ENCODE measurements at places on chromosomes 1 and 21.

DNA sequence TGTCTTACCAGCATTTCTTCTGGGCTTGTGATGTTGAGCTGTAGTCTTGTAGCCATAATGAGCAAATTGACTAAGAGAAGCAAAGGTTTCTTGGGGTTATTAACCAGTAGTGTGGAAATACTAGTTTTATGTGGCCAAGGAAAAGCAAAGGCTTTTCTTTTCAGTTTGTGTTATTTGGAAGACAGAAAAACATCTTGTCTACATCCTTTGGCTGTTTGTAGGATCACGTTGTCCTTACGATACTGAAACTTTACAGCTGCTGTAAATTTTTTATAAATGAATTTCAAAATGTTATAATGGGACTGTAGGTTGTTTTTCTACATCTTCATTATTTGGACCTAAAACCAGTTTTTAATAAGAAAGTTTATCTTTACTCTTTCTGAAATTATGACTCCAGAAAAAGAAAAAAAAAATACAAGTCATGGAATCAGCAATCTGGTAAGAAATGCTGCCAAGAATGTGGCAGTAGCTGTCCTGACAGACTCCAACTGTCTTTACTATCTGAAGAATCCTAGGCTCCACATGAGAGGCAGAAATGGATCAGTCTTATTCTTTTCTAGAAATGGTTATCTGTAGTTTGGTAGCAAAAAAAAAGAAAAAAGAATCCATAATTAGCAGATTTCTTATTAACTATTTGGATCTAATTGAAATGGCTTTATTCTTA lies 41.6 kb upstream of the QSOX1 start:
- no peak for DNase-seq

- no peak for DNase-seq
These were observed 51.3 kb downstream of the NFASC start for GRCh38 chr1:204921855-204922516.

DNA sequence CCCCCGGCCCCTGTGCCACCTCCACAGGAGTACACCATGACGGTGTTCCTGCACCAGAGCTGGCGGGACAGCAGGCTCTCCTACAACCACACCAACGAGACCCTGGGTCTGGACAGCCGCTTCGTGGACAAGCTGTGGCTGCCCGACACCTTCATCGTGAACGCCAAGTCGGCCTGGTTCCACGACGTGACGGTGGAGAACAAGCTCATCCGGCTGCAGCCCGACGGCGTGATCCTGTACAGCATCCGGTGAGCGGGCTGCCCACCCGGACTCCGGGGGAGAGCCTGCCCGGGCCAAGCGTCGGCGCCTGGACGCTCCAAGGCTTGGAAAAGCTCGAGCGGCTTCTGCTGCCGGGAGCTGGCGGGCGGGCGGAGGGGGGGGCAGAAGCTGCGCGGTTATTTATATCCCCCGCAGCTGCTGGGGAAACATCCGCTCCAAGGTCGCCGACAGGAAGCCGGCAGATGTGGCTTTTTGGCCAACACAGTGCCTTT lies 6.4 kb downstream of the GABRD start:
- DNase-seq, result peak; percentile 62

- no peak for DNase-seq
These were observed 99.1 kb downstream of the JAK1 start for GRCh38 chr1:64867266-64867665.

- no peak for DNase-seq
These were observed 21.6 kb downstream of the AK5 start for GRCh38 chr1:77303387-77303786.

- DNase-seq, result no peak
These were observed 344.1 kb downstream of the DISC1 start for GRCh38 chr1:231970684-231971083.

DNA sequence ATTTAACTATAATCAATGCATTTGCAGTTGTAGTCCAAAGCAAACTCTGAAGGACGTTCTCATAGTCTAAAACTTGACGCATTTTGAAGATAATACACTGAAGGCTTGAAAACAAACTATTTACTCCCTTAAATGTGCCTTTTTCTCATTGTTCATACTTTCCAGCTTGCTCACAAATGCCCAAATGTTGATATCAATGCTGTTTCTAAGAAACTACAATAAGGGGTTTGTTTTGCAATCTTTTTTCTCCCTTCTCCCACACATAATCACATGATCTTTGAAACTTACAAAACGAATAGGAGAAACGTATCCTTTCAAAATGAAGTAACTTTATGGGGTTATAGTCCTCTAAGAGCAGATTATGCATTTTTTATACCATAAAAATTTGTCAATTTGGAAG lies 508.7 kb downstream of the DPYD start:
- DNase-seq, result no peak

DNA sequence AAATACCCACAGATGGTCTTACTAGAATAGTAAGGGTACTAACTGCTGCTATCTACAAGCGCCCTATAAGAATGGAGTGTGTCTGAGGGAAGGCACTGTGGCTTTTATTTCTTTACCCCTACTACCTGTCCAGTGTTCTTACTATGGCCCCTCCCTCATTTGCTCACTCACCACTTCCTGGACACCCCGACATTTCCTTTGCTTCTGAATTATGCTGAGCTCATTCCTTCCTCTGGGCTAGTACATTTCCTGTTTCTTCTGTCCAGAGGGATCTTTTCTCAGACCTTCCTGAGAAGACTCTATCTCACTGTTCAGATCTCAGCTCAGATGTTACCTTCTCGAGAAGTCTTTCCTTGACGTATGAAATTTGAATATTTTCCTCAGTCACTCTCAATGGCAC lies 192.1 kb upstream of the DAB1 start:
- DNase-seq, result no peak

DNA sequence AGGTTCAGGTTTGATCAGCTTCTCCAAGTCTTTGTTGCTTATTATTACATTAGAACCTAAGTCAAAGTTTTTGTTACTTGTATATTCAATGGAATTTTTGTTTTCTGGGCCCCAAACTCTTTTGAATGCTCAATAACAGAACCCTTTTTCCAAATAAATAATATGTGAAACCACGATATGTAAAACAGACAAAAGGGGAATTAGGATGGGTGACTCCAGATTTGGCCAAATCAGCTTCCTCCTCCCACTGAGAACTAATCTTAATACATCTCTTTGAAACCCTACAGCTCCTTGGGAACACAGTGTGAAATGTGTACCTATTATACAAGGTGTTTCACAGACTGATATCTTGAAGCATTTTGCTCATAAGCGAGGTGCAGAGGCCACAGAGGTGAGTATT lies 67.0 kb upstream of the TNFSF18 start:
- DNase-seq, result no peak

- DNase-seq, result no peak
These were observed 103.6 kb upstream of the PTGFR start for GRCh38 chr1:78387201-78387600.

DNA sequence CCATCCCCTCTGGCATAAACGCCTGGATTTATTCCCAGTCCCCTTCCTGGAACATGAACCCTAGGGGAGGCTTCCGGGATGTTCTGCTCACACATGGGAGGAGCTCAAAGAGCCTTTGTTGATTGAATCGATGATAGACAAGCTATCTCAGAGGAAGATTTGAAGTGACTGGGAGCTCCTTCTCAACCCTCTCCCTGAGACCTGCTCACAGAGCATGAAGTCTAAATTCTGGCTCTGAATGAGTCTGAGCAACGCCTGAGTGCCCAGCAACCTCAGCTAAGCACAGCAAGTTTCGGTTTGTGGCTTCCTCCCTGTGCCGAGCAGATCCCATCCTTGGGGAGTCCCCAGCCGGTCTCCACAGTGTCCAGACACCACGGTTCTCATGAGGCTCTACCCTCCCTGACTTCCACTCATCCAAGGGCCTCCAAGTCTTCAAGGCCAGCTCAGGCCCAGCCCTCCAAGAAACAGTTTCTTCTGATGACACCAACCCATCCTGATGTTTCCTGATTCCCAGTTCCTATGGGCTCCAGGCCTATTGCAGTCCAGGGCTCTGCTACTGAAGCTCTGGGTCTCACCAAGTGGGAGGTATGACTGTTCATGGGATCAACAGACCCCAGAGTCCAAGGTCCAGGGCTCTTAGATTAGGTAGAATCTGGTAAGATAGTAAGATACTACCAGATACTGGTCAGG lies 190.8 kb downstream of the DYRK1A start:
- DNase-seq, result no peak

DNA sequence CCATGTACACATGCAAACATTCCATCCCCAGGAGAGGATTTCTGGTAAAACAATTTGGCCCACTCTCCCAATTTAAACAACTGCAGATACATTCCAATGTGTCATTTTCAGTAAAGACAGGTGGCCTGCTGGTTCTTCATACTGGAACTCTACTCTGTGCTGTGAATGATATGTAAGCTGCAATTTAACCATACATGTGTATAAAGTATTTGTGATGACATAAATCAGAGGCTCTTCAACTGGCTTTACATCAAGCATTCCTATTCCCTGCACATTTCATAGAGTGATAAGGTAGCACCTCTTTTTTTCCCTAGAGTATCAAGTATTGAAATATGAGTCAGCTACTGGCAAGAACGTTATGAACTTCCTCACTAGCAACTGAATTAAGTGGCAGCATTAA lies 649.5 kb upstream of the ADGRL2 start:
- DNase-seq, result no peak

DNA sequence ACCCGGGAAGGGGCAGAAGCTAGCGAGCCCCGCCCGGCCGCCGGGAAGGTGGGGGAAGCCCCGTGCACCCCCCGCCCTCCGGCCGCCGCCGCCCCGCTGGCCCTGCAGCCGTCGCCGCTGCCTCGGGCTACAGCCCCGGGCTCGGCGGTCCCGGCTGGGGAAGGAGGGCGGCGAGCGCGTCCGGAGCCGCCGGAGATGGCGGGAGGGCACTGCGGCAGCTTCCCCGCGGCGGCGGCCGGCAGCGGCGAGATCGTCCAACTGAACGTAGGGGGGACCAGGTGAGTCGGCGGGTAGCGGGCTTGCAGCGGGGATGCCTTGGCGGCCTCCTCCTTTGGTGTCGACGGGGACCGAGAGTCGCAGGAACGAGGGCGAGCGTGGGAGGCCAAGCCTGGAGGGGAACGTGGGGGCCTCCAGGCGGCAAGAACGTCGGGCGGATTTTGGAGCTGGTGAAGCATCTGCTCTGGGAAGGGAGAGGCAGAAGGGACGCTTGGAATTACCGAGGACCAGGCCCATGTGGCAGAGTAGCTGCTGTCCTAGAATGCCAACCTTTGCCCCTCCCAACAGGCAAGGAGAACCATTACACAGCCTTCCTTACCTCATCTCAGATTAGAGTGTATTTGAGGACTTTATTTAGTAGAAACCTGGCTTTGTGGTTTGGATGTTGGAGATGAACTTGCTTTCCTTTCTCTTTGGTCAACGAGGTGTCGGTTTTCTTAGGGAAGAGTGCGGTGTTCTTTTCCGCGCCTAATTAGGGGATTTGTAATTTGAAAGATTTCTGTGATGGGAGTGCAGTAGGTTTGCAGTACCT lies 591 bp downstream of the KCTD3 start:
- DNase-seq, result peak; percentile 25

- no peak for DNase-seq
These were observed 193.9 kb downstream of the DHRS3 start for GRCh38 chr1:12424087-12424529.

- peak; percentile 31 for DNase-seq
These were observed 35.8 kb upstream of the SOD1 start for GRCh38 chr21:31623664-31624063.

DNA sequence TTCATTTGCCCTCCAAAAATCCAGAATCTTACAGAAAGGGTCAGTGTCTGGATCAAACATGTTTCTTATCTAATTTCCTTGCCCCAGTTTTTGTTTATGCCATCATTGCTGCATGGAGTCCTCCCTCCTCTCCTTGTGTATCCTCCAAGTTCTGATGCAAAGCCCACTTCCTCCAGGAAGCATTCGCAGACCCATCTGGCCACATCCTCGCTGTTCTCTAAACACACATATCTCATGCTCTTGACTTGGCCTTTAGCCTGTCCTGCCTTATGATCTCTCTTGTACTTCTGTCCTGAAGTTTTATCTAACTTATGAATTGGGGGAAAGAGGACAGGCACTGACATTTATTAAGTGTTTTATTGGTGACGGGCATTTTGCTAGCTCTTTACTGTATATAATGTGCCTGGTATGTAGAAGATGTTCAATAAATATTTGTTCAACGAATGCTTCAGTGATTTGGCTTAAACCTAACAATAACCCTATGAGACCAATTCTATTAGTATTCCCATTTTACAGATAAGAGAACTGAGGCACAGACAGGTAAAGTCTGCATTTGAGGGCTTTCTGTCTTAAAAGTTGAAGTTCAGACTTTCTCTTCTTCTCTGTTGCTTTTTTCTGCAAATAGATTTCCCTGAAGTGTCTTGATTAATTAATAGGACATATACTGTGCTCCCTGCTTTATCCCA lies 19.2 kb upstream of the ID3 start:
- DNase-seq, result no peak

DNA sequence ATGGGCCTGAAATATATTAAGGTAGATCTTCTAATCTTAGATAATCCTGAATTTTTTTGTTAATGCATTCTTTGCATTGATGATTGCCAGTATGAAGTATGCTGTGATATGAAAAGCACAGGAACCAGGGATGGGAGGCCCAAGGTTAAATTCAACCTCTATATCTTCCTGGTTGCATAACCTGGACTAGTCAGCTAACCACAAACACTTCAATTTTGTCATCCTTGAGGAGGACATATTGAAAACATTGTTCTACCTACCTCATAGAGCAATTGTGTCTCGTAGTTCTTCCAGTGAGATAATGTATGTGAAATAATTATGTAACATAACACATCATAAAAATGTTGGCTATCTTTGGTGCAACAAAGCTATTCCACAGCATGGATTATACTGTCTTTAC lies 25.6 kb downstream of the PDC start:
- DNase-seq, result no peak

DNA sequence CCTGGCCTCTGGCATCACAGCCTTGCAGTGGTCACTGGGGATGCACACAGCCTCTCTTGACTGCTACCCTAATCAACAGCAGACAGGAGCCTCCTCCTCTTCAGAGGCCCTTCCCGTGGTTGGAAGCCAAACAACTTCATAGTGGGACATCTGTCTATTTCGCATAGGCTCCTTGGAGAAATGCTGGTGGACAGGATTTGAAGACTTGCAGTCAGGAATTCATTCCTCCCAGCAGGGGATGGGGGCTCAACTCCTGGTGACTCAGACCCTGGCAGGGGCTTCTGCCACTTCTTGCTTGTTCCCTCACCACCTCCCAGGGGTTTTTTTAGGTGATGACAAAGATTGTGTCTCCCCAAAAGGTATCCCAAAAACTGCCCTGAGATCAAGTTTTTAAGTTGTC lies 191.7 kb upstream of the CAMK1G start:
- no peak for DNase-seq

DNA sequence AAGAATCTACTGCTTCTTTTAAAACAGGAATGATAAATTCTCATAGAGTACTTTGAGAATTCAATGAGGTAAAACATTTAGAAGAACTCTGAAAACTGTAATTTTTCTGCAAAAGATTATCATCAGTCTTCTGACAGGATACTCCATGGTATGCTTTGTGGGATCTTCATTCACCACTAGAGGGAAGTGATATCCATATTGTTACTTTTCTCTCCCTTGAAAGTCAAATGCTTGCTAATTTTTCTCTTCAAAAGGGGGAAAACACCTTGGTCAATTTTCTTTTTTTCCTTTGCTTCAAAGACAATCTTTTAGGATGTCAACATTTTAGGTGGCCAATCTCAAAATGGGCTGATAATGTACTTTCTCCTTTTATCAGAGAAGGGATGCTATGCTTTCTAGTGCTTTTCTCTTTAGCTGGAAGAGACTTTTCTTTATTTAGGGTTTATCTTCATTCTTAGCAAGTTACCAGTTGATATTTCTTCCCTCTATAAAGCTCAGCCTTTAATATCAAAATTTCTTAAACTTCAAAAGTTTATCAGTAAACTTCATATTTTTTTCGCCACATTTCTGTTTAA lies 95.5 kb downstream of the NEGR1 start:
- no peak for DNase-seq
